ENCODE measurements at places on chromosomes 4 and X.

DNA sequence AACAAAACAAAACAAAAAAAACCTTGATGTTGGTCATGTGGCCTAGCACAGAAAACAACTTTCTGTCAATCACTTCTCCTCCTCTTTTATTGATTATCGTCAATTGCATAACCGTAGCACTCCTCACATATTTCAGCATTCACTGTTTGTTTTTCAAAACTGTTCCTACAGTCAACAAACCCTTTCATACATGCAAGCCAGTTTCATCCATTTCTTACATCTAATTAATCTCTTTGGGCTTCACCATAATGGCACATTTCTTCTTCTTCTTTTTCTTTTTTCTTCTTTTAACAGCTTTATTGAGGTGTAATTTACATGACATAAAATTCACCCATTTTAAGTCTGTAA lies 246.9 kb downstream of the PTTG2 start:
- DNase-seq: no peak

GRCh38 chr4:147879676-147880075 lies 147.8 kb downstream of the ARHGAP10 start:
- DNase-seq: no peak

GRCh38 chr4:92791871-92792440 lies 488.2 kb downstream of the GRID2 start:
- no peak for DNase-seq

GRCh38 chrX:54182864-54183613 lies at the start of gene FAM120C:
Gene FAM120C (minus strand): TSS chrX:54183254. CDS start chrX:54183198, 56 bp downstream.
- DNase-seq: peak; percentile 45

Data from CD4-positive, CD25-positive, alpha-beta regulatory T cell (primary cell).